ENCODE measurements at places on chromosomes 6 and 20.
A peak's percentile ranks its signal among the peaks of the same experiment; 100 is the strongest.

DNA sequence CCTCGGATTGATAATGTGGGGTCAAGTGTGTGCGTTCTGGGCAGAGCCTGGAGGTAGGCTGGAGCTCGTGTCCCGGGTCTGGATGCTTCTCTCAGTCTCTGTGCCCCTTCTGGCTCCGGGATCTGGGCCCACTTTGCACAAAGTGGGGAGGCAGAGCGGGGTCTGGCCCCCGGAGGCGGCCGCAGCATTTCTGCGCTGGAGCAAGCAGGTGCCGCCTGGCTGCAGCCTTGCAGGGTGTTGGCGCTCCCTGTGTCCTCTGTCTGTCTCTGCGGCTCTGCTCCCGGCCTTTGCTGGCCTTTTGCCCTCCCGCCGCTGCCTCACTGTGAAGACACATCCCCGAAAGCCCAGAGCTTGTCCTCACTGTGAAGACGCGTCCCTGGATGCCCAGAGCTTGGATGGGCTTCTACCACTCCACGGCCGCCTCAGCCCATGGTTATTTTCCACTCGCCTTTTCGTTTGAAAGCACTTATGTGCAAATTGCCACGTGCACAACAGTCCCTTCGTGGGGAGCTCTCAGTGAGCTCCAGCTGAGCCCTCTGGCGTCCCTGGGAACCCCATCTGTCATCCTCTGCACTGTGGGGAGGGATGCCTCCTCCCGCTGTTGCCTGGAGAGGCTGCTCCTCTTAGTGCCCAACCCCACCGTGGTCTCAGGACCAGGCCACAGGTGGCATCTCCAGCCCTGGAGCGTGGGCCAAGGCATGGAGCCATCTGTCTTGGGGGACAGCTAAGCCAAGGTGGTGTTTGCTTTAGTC is 17.4 kb downstream of the SLCO4A1 start:
- no peak overlapping the region for H3K4me3 ChIP-seq
- DNase-seq, result no peak
- H3K4me1 ChIP-seq, result no peaks in the 10 kb centered on the region
- no peak overlapping the region for H3K27ac ChIP-seq

DNA sequence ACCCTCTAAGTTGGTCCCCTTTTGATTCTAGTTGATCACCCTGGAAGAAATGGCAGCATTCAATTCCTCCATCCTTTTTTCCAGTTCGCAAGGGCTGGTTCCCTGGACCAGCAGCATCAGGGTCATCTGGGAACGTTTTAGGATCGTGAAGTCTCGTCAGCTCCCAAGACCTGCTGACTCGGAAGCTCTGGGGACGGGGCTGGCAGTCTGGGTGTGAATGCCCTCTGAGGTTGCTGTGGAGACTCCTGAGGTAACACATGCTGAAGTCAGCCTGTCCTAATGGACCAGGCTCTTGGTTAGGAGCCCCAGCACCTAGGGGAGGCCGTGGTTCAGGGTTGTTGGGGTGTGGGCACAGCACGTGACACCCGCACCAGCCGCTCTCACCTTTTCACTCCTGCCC is 164.1 kb downstream of the SYNDIG1 start:
- H3K27me3 ChIP-seq, result no peaks in the 10 kb centered on the region
- no peak overlapping the region for H3K27ac ChIP-seq
- no peaks in the 10 kb centered on the region for H3K36me3 ChIP-seq
- no peak overlapping the region for H3K4me3 ChIP-seq
- no peak for DNase-seq

- no peaks in the 10 kb centered on the region for H3K4me1 ChIP-seq
- no peak for DNase-seq
- H3K27me3 ChIP-seq, result no peaks in the 10 kb centered on the region
- peak overlapping the region; percentile 77 for H3K4me3 ChIP-seq
These were observed 280 bp downstream of the SPATA2 start for GRCh38 chr20:49915118-49915379.

- H3K27ac ChIP-seq, result no peak overlapping the region
- no peak overlapping the region for H3K4me3 ChIP-seq
- peaks cover 2% of the 10 kb centered on the region for H3K36me3 ChIP-seq
- no peaks in the 10 kb centered on the region for H3K27me3 ChIP-seq
- H3K4me1 ChIP-seq, result peaks cover 4% of the 10 kb centered on the region
- no peak for DNase-seq
These were observed 42.9 kb downstream of the TXLNB start for GRCh38 chr6:139248911-139249310.

- H3K27me3 ChIP-seq, result no peaks in the 10 kb centered on the region
- H3K36me3 ChIP-seq, result no peaks in the 10 kb centered on the region
- no peak overlapping the region for H3K4me3 ChIP-seq
- H3K4me1 ChIP-seq, result no peaks in the 10 kb centered on the region
- DNase-seq, result no peak
- no peak overlapping the region for H3K27ac ChIP-seq
These were observed 61.9 kb upstream of the TAGAP start for GRCh38 chr6:159106627-159107241.

GRCh38 chr6:14466278-14466677 is 348.7 kb downstream of the CD83 start:
- no peak overlapping the region for H3K27ac ChIP-seq
- DNase-seq, result no peak
- no peaks in the 10 kb centered on the region for H3K36me3 ChIP-seq
- H3K4me3 ChIP-seq, result no peak overlapping the region
- H3K4me1 ChIP-seq, result no peaks in the 10 kb centered on the region

- H3K4me1 ChIP-seq, result no peaks in the 10 kb centered on the region
- no peaks in the 10 kb centered on the region for H3K27me3 ChIP-seq
- H3K27ac ChIP-seq, result no peak overlapping the region
These were observed 213.9 kb upstream of the SSTR4 start for GRCh38 chr20:22821081-22821727.

DNA sequence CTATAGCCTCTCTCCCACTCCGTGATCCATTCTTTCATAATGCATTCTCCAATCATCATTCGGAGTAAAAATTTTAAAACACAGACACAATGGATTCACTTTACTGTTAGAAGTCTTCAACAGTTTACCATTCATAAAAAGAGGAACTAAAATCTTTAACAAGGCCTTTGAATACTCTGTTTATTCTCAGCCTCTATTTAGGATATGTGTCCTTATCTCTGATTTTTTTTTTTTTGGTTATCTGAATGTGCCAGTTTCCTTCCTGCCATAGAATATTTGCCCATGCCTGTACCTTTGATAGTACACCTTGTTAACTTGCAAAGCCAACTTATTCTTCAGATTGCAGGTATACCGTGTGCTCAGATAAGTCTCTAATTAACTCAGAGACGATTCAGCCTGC is 11.1 kb downstream of the CRISP1 start:
- H3K4me3 ChIP-seq, result no peak overlapping the region
- H3K27me3 ChIP-seq, result no peaks in the 10 kb centered on the region
- no peaks in the 10 kb centered on the region for H3K4me1 ChIP-seq

- no peaks in the 10 kb centered on the region for H3K36me3 ChIP-seq
- no peak overlapping the region for H3K4me3 ChIP-seq
- H3K27me3 ChIP-seq, result no peaks in the 10 kb centered on the region
- no peak for DNase-seq
- H3K4me1 ChIP-seq, result no peaks in the 10 kb centered on the region
These were observed 490.2 kb downstream of the EPM2A start for GRCh38 chr6:145245119-145245518.

DNA sequence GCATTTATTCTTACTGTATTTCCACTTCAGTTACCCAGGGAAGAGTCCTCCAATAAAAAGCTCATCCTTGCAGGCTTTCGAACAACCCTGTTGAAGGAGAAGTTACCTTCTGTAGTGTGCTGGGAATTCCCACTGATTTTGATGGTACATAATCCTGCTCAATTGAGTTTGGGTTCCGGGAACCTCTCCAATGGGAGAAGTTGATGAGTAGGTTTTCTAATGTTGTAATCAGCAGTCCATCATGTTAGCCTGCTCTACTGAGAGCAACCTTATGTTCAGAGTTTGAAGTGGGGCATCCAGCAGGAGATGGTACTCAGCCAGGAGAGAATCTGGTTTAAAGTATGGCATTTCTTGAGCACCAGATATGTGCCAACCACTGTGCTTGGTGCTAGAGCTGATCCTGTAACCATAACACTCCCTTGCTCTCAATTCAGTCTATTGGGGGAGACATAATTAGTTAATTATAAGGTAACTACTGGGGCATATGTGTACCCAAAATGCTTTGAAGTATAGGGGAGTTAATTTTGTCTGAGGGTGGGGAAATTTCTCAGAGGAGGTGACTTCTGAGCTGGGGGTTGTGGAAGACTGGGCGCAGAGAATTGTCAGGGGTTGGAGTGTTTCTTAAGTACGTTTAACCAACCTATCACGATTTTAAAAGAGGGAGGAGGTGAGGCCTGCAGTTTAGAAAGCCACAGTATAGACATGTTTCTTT is 2.1 kb downstream of the TOP1 start:
- no peaks in the 10 kb centered on the region for H3K27me3 ChIP-seq
- no peaks in the 10 kb centered on the region for H3K36me3 ChIP-seq
- H3K27ac ChIP-seq, result no peak overlapping the region
- peaks cover 13% of the 10 kb centered on the region for H3K4me1 ChIP-seq

GRCh38 chr20:5031206-5031557 is 29.9 kb upstream of the SLC23A2 start:
- no peaks in the 10 kb centered on the region for H3K36me3 ChIP-seq
- no peaks in the 10 kb centered on the region for H3K4me1 ChIP-seq
- no peak for DNase-seq
- no peaks in the 10 kb centered on the region for H3K27me3 ChIP-seq
- H3K4me3 ChIP-seq, result no peak overlapping the region
- H3K27ac ChIP-seq, result no peak overlapping the region

- no peaks in the 10 kb centered on the region for H3K36me3 ChIP-seq
- H3K4me1 ChIP-seq, result no peaks in the 10 kb centered on the region
- H3K4me3 ChIP-seq, result no peak overlapping the region
- no peaks in the 10 kb centered on the region for H3K27me3 ChIP-seq
- no peak for DNase-seq
These were observed 166.1 kb downstream of the HS3ST5 start for GRCh38 chr6:114176726-114177125.

- H3K36me3 ChIP-seq, result no peaks in the 10 kb centered on the region
- no peak overlapping the region for H3K27ac ChIP-seq
- no peaks in the 10 kb centered on the region for H3K4me1 ChIP-seq
- peak overlapping the region; percentile 45 for H3K4me3 ChIP-seq
- no peaks in the 10 kb centered on the region for H3K27me3 ChIP-seq
These were observed 792 bp downstream of the RSPH3 start for GRCh38 chr6:158999154-158999665.

DNA sequence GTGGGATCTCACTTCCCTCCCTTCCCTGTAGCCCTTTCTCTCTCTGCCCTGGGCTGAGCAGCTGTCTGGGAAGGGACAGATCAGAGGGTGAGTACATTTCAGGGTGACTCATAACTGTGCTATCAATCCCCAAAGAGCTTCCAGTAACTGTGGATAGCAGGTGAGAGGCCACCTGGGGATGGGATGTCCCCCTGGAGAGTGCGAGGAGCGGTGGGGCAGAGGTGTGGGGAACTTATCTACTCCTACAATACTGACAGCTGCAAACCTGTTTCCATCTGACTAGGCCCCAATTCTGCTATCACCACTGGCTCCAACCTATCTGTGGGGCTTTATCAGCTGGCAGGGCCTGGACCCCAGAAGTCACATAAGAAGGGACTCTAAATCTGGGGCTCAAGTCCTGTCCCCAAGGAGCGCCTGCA is 32.6 kb downstream of the KCNK5 start:
- no peaks in the 10 kb centered on the region for H3K36me3 ChIP-seq
- H3K4me3 ChIP-seq, result no peak overlapping the region
- peak; percentile 24 for DNase-seq
- H3K4me1 ChIP-seq, result no peaks in the 10 kb centered on the region
- no peak overlapping the region for H3K27ac ChIP-seq

GRCh38 chr6:31266567-31267360 is 5.1 kb downstream of the HLA-C start:
- H3K4me3 ChIP-seq, result no peak overlapping the region
- no peaks in the 10 kb centered on the region for H3K36me3 ChIP-seq
- no peak overlapping the region for H3K27ac ChIP-seq
- H3K27me3 ChIP-seq, result no peaks in the 10 kb centered on the region
- no peaks in the 10 kb centered on the region for H3K4me1 ChIP-seq
- DNase-seq, result no peak

GRCh38 chr6:8269872-8270454 is 165.4 kb downstream of the SLC35B3 start:
- no peak overlapping the region for H3K4me3 ChIP-seq
- H3K4me1 ChIP-seq, result no peaks in the 10 kb centered on the region
- H3K27ac ChIP-seq, result no peak overlapping the region
- no peak for DNase-seq

DNA sequence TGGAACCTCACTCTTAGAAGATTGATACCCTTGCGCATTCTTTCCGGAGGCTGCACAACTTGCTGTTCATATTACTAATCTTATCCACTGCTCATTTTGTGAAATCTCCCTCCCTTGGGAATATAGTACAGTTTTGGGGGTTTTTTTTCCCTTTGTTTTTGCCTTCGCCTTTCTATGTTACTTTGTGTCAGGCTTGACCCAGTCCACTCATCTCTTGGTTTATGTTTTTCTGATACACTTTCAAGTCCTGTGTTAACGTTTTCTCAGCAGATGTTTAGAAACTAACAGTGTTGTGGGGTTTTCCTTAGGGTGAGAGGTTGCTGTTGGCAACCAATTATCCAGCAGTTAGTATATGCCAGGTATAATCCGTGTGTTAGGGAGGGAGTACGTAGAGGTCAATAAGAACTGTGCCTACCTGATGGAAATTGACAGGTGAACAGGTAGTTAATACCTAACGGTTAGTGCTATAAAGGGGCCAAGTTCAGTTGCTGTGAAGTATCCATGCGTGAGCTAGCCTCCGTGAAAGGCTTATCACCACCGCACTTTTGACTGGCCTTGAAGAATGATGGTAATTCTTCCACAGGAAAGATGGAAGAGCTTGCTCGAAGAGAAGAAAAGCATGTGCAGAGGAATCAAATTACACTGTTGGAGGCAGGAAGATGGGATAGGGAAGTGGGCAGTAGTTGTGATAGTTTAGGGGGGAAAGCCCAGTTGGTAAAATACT is 1.4 kb downstream of the NFYA start:
- no peak for DNase-seq
- peak overlapping the region; percentile 75 for H3K27ac ChIP-seq
- peak overlapping the region; percentile 50 for H3K4me3 ChIP-seq
- H3K4me1 ChIP-seq, result no peaks in the 10 kb centered on the region

- no peaks in the 10 kb centered on the region for H3K36me3 ChIP-seq
- no peaks in the 10 kb centered on the region for H3K27me3 ChIP-seq
- H3K4me1 ChIP-seq, result no peaks in the 10 kb centered on the region
- H3K4me3 ChIP-seq, result no peak overlapping the region
- no peak for DNase-seq
These were observed 278.4 kb upstream of the PTCHD4 start for GRCh38 chr6:48389146-48390043.

Measured in aorta (tissue), 5 donors.